Tibial nerve (tissue), 4 donors: ENCODE measurements at places on chromosomes 2 and 18. TPM values are rescaled to one million over a fixed set of nuclear protein-coding genes. Genes with fewer than 3 reads are reported as not detected.

DNA sequence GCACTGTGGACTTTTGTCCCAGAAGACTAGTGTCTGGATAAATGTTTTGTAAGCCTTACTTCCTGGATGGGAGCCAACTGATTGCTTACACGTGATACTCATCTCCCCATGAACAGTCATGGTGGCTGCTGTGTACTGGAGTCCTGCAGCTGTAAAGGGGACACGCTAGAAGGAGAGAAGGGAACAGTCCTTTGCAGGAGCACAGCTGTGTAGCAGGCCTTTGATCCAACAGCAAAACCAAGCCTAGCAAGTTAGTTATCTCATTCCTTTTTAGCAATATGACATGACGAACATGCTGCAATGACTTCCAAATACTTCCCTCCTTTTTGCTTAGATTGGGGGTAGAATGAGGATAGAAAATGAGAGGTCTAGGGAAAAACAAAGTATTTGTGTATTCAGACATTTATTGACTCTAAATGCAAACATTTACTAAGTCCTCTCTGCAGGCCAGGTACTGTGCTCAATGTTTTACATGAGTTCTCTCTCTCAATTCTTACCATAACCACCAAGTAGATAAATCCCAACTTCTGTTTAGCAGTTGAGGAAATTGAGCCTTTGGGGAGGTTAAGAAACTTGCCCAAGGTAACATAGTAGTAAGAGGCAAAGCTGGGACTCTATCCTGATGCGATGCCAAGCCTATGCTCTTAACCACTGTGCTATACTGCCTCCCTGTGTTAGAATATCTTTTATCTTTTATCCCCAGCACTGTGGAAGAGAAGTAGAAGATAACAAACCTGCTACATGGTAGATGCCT, 55.4 kb upstream of the CD28 start:
- DNase-seq, result no peak
- H3K4me1 ChIP-seq, result peaks cover 23% of the 10 kb centered on the region
- no peak overlapping the region for H3K4me3 ChIP-seq
- H3K27me3 ChIP-seq, result no peaks in the 10 kb centered on the region

DNA sequence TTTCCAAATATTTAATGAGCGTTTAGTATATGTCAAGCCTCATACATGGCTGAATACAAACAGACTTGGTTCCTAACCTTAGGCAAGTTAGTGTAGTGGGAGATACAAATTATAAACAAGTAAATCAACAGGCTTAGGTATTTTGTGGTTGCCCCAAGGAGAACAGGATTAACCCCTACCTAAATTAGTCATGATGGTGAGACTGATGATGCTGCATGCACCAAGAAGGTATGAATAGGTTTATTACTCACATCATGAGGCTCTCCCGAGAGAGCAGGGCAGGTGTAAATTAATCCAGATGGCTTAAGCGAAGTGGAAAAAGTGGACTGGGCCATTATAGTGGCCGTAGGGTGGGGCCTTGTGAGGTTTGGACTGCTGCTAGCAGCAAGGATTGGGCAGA, 118.1 kb upstream of the GCFC2 start:
- H3K36me3 ChIP-seq, result no peaks in the 10 kb centered on the region
- no peak overlapping the region for H3K4me3 ChIP-seq

- no peak for DNase-seq
- H3K27me3 ChIP-seq, result no peaks in the 10 kb centered on the region
- H3K36me3 ChIP-seq, result peaks cover 4% of the 10 kb centered on the region
- no peak overlapping the region for H3K4me3 ChIP-seq
These were observed 63.9 kb downstream of the COL6A3 start for GRCh38 chr2:237350070-237350469.

- H3K4me3 ChIP-seq, result no peak overlapping the region
- H3K4me1 ChIP-seq, result no peaks in the 10 kb centered on the region
- no peak for DNase-seq
- H3K27me3 ChIP-seq, result no peaks in the 10 kb centered on the region
These were observed 32.1 kb downstream of the MBD2 start for GRCh38 chr18:54192415-54192814.

DNA sequence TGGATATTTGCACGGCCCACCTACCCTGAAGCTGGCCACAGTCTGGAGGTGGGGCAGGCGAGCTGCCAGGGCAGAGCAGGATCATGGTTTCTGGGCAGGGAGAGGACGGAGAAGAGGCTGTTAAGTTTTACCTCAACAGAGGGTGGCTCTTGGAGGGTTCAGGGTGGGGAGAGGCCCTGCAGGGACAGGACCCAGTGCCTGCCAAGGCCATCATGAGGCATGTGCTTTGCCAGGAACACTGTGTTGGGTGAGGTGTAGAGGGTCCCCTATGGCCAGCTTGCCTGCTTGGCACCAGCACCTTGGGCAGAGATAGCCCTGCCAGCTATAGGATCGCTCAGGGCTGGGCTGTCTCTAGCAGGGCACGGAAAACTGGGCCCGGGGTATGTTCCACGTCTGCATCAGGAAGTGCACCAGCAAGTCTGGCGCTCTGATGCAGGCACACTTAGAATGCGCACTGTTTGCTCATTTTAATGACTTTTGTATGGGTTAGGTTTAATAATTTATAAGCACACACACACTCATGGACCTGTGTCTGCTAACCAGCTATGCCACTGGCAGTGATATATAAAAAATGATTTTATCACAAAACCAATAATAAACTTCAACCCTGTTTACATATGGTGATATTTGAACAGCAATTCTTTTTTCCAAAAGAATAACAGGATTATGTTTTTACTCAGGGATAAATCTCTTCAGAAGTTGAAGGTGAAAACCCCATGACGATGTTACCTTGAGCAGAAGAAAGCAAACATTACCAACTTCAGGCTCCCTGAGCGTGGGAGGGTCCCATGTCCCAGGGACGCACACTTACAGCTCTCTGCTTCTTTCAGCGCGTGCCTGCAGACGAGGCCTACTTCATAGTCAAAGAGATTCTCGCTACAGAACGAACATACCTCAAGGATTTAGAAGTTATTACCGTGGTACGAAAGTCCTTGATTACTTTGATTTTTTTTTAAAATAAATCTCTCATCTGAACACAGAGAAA, 46.4 kb downstream of the STK25 start:
- H3K4me1 ChIP-seq, result no peaks in the 10 kb centered on the region
- H3K36me3 ChIP-seq, result no peaks in the 10 kb centered on the region
- no peak overlapping the region for H3K4me3 ChIP-seq
- DNase-seq, result no peak

Gene GTF2A1L
- total RNA-seq, result 9.9 TPM

Gene RGPD5
- 27.6 TPM for total RNA-seq
